ENCODE measurements at places on chromosomes 5 and 9.

GRCh38 chr9:124776954-124777648 is at the start of gene OLFML2A:
TSS of gene OLFML2A (plus strand) at chr9:124777133. CDS start at chr9:124777271, 138 bp downstream.
- no peak for DNase-seq

- DNase-seq: no peak
Measured at GRCh38 chr9:4490705-4491625, 697 bp downstream of the SLC1A1 start.

GRCh38 chr9:15743512-15743911 is 190.7 kb downstream of the CCDC171 start:
- no peak for DNase-seq

DNA sequence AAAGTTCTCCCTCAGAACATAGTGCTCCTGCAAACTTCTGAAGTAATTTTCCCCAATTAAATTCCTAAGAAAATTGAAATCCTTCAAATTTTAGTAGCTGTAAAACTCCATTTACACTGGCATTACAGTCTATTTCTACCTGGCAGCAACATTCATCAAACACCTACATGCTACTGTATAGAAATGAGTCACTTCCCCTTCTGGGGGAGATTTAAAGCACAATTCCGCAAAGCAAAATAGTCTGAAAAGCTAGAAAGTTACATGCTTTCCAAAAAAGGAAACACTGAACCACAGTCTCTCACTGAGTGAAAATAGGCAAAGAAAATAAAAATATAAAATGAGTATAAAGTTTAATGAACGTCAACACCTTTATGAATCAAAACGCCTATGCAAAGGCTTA is 43.3 kb downstream of the MCTP1 start:
- no peak for DNase-seq
